ENCODE measurements at places on chromosomes 1 and 21.

GRCh38 chr1:244778344-244778743, 57.1 kb upstream of the COX20 start:
- DNase-seq = no peak

GRCh38 chr1:9843576-9843945, 19.8 kb upstream of the CLSTN1 start:
- DNase-seq = no peak

- no peak for DNase-seq
Observed at GRCh38 chr1:209319549-209319948, 264.0 kb upstream of the CAMK1G start.

DNA sequence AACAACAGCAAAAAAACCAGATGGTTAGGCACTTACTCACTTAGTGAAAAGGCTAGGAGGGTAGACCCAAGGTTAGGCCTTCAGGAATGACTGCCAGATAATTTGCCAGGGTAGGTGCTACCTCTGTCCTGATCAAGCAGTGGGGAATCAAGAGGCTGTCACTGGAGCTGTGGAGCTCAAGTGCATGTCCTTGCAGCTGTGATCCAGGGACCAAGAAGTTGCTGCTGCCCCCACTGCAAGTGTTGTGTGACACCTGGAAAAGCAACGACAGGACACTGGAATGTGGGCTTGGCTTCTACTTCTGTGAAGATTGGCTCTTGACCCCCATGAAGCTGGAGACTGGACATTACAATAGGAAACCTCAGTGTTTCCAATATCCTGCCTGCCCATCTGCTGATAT, 72.1 kb downstream of the PEX14 start:
- no peak for DNase-seq

DNA sequence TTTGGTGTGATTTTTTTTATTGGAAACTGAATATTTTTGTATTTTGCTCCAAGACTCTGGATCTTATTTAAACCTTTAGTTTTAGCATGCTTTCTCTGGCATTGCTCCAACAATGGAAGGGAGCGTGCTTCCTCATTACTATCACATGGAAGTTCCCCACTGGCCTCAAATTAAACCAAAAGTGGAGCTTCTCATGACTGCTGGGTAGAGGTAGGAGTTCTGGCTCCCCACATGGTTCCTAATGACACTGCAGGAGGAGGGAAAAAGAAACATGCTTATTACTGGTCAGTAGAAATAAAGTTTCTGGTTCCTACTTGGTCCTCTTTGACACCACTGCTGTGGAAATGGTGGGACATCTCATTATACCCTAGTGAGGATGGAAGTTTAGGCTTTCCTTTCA, 310.5 kb downstream of the PTGER3 start:
- DNase-seq = no peak

- no peak for DNase-seq
Observed at GRCh38 chr21:38498057-38498833, at the start of gene ERG. Gene ERG (minus strand): TSS chr21:38498477. CDS start chr21:38498380, 97 bp downstream.

- DNase-seq = no peak
Observed at GRCh38 chr1:90435351-90435750, 281.8 kb downstream of the BARHL2 start.

DNA sequence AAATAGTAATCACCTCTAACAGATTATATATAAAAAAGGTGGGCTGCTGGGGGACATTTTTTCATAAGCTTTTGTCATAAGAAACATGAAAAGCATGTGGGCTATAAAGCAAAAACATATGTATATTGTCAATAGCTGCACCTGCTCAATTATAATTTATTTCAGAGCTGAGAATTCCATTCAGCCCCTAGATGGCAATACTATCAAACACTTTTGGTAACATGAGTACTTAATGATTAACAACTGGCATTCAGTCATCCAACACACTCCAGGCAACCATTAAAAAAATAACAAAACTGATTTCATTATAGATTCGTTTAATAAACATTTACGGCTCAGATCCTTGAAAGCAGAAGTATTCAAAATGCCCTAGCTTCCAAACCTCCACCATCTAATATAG, 115.1 kb downstream of the KCTD3 start:
- no peak for DNase-seq

DNA sequence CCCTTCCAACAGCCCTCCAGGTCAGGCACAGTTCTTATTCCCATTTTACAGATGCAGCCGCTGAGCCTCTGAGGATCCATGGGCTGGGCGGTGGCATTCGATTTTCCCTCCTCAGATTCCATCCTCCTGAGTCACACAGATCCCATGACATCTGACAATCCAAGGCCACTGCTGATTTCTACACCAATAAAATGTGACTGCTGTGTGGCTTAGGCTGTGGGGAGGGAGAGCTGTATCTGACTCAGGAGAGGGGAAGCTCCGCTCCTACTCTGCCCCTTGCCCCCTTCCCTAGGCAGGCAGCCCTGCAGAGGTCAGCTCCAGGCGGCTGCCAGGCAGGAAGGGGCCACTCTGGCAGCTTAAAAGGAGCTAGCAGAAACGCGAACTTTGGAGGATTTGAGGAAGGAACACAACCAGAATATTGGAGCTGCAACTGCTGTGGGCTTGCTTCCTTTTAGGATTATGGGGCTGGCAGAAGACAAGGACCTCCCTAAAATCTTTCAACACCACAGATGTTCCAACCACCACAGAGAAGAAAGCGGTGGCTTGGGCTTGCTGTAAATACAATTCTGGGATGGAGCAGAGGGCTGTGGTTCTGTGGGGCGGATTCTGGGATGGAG, 50.0 kb downstream of the MRPL37 start:
- DNase-seq = peak; percentile 78

- no peak for DNase-seq
Observed at GRCh38 chr21:42242611-42243010, 23.7 kb downstream of the ABCG1 start.

GRCh38 chr1:166307261-166308188, 140.7 kb upstream of the FAM78B start:
- no peak for DNase-seq

DNA sequence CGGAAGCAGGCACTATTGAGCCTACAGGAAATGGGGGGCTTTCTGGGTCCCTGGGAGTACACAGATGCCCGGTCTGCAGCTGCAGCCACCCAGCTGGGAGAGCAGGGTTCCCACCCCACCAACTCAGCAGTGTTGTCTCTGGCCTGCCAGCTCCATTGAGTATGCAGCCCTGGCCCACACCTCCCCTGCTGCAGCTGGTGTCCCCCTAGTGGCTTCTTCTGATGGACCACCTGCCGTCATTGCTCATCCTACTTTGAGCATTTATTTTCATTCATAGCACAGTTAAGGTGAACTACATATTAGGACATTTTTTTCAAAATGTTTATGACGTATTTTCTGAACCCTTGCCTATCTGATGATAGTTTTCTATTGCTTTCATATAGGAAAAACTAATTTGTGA, 189.8 kb upstream of the LYPLAL1 start:
- no peak for DNase-seq

GRCh38 chr1:98351561-98351960, 310.0 kb upstream of the SNX7 start:
- no peak for DNase-seq

DNA sequence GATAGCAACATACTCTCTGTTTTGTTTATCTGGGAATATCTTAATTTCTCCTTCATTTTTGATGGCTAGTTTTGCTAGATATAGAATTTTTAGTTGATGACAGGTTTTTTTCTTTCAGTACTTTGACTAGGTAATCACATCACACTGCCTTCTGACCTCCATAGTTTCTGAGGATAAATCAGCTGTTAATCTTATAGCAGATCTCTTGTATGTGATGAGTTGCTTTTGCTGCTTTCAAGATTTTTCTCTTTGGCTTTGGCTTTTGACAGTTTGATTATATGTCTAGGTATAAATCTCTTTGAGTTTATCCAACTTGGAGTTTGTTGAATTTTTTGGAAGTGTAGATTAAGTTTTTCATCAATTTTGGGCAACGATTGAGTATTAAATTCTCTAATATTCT, 142.6 kb downstream of the ZNF644 start:
- no peak for DNase-seq

DNA sequence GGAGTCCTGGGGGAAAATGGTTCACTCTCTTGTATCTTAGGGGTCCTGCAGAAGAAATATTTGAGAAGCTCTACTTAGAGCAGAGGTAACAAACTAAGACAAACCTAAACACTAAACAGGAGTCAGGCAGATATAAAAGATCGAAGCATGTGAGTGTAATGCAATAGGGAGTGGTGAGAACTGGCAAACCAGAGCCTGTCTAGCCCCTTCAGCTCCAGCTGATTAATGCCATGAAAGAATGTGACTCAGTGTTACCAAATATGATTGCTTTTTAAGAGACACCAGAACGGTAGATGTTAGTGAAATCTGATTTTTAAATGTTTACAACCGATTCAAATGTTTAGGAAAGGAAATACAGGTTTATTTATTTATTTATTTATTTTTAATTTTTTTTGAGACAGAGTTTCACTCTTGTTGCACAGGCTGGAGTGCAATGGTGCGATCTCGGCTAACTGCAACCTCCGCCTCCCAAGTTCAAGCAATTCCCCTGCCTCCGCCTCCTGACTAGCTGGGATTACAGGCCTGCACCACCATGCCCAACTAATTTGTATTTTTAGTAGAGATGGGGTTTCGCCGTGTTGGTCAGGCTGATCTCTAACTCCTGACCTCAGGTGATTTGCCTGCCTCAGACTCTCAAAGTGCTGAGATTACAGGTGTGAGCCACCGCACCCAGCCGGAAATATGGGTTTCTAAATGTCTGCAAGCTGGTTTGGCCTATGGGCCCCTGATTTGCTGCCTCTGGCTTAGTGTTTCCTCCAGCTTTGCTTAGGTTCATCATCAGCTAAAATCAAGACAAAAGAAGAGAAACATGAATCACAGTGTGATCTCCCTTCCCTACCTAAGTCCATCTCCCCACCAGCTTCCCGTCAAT, 12.2 kb downstream of the TXNIP start:
- no peak for DNase-seq

DNA sequence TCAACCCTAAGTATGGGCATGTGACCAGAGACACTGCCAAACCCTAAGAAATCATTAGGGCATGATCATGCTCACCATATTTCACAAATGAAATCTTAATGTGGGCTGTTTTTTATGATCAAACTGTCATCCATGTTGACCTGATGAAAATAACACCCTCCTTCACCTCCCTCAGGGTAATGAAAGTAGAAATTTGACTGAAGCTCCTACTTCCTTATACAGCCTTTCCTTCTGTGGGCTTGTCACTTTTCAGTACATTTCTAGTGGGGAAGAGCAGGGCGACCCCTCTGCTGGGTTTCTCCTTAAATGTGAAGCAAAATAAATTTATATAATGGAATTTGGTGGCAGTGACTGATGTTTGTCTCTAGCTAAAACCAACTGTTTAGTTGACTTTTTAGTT, 25.9 kb downstream of the IVNS1ABP start:
- no peak for DNase-seq

DNA sequence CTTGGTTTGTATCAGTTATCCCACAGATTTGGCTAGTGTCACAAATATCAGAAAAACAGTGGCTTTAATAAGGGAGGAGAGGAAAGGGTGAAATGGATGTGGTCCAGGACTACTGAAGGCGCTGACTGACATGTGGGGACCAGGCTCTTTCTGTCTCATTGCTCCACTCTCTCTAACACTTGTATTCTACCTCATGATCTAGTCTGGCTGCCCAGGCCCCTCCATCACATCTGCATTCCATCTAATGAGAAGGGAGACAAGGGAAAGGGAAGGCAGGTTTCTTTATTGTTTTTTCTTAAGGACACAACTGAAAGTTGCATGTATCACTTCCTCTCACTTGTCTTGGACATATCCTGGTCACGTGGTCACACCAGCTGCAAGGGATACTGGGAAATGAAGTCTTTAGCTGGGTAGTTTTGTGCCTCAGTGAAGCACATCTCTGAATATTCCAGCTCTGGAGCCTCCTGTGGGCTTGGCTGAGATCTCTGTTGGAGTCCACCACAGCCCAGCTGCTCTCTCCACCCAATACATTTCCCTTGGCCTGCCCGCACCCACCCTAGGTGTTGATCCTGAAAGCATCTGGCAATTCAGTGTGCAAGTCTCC, 42.0 kb upstream of the PADI2 start:
- DNase-seq = no peak

DNA sequence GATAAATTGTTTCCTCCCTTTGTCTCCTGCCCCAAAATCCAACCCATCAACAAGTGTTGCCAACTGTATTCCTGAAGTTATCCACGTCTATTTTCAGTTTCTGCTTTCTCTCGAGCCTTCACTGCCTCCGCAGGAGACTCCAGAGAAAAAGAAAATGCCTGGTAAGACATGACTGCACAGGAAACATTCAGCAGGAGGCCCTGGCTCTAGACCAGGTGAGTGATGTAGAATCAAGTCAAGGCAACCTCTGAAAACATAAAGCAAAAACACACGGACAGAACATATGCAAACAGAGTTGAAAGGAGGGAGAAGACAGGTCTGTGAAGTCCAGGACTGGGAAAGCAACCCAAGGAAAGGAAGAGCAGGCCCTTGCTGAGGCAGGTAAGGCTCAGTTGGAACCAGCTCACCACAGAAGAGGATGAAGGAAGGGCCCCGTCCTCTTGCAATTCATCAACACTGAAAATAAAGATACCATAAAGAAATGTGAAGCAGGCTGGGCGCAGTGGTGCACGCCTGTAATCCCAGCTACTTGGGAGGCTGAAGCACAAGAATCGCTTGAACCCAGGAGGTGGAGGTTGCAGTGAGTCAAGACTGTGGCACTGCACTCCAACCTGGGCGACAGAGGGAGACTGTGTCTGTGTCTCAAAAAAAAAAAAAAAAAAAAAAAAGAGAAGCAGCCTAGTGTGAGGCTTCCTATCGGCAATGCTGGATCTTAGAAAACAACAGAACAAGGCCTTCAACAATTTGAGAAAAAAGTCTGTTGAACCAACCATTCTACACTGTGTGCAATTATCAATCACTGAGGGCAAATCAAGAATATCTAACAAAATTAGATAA, 8.8 kb downstream of the NOL9 start:
- DNase-seq = no peak

DNA sequence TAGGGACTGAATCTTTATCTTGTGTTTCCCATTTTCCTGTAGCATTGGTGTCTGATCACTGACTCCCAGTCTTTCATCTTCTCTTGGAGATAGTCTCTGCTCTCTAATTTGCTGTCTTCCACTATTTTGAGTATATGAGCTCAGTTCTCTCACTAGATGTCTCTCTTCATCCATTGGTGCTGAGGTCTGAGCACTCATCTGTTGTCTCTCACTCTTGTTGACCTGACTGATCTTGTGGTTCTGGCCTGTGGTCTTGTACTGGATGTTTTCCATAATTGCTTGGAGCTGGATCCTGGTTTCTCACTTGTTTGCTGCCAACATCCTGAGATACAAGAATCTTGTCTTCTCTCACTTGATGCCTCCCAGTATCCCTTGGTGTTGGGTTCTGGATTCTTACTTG, 25.1 kb upstream of the S100A11 start:
- DNase-seq = no peak

DNA sequence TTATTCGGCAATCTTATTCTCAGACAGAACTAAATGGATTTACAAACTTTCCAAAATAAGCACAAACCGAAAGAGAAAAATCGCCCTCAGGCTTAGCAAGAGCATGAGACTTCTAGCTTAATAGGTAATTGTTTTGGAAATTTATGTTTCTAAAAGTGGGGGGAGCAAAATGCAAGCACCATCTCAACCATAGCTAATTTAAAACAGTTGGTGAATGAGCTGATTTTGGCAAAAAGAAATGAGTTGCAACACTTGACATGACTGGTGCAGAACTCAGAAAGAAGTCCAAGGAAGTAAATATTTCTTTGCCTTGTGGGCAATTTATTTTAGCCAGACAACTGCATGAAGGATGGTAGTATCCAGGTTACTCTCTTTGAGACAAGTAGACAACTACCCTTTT, 71.5 kb upstream of the PTGFR start:
- no peak for DNase-seq

GRCh38 chr1:197903196-197903514, 725 bp downstream of the C1orf53 start:
- DNase-seq = no peak

Data from HuH-7.5 (cell line).